ENCODE measurements at places on chromosomes 11 and 22. TPM values are rescaled to one million over a fixed set of nuclear protein-coding genes. Genes with fewer than 3 reads are reported as not detected.

APLNR gene
- total RNA-seq = not detected

TRIM64C gene
- total RNA-seq = not detected

KCNK7 gene
- 0.37 TPM for total RNA-seq

FREY1 gene
- total RNA-seq = 2.3 TPM

A4GALT gene
- total RNA-seq = 41.2 TPM

OR2AG1 gene
- not detected for total RNA-seq

MS4A15 gene
- total RNA-seq = not detected

FAM227A gene
- 1.4 TPM for total RNA-seq

PKP3 gene
- total RNA-seq = 1.8 TPM

LYVE1 gene
- 0.37 TPM for total RNA-seq

GRIA4 gene
- not detected for total RNA-seq

RIBC2 gene
- total RNA-seq = 1.1 TPM

SLC17A6 gene
- not detected for total RNA-seq
